ENCODE measurements at places on chromosomes 12 and 14. TPM values are rescaled to one million over a fixed set of nuclear protein-coding genes. Genes with fewer than 3 reads are reported as not detected.

GRCh38 chr14:104467236-104467635 lies 112.3 kb upstream of the C14orf180 start:
- DNase-seq = no peak

- peak; percentile 87 for DNase-seq
Measured at GRCh38 chr12:6372403-6373003, 2.9 kb downstream of the SCNN1A start.

DNA sequence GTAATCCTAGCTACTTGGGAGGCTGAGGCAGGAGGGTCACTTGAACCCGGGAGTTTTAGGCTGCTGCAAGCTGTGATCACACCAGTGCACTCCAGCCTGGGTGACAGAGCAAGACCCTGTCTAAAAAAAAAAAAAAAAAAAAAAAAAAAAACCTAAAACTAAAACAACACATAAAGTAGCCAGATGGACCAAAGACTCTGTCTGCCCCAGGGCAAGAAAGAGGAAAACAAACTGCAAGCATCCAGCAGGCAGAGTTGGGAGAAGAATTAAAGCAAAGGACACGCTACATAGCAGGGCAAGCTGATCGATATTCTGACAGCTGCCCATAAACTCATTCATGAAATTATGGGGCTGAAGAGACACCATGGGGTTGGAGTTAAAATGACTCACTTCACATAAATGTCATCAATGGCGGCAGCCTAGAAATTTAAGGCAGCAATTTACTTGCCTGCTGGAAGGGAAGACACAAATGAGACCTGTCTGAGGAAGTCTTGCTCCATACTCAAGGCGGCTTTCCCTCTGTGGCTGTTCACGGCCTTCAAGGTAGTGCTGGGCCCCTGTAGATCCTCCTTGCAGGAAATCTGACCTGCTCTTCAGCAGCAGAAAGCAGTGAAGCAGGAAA lies 259.1 kb upstream of the FKBP4 start:
- no peak for DNase-seq

Gene GLS2
- total RNA-seq = under 0.01 TPM

GRCh38 chr14:96084796-96085195 lies 45.6 kb downstream of the C14orf132 start:
- DNase-seq = no peak

Gene DDN
- total RNA-seq = under 0.01 TPM

Gene RASSF8
- 50.6 TPM for total RNA-seq

DNA sequence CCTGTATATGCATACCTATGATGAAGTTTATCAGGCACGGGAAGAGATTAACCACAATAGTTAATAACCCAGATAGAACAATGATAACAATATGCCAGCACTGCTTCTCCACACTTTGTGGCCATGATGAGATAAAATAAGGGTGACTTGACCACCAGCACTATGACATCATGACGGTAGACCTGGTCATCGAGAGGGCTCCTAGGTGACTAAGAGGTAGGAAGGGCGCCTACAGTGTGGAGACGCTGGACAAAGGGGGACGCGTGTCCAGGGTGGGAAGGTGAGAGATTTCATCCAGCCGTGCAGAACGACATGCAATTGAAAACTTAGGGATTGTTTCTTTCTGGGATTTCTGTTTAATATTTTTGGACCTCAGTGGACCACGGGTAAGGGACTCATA lies 221.8 kb upstream of the RTL1 start:
- DNase-seq = no peak

GRCh38 chr12:108964371-108965352 lies 56.2 kb downstream of the SVOP start:
- DNase-seq = no peak

Gene THAP2
- total RNA-seq = 6.9 TPM

DNA sequence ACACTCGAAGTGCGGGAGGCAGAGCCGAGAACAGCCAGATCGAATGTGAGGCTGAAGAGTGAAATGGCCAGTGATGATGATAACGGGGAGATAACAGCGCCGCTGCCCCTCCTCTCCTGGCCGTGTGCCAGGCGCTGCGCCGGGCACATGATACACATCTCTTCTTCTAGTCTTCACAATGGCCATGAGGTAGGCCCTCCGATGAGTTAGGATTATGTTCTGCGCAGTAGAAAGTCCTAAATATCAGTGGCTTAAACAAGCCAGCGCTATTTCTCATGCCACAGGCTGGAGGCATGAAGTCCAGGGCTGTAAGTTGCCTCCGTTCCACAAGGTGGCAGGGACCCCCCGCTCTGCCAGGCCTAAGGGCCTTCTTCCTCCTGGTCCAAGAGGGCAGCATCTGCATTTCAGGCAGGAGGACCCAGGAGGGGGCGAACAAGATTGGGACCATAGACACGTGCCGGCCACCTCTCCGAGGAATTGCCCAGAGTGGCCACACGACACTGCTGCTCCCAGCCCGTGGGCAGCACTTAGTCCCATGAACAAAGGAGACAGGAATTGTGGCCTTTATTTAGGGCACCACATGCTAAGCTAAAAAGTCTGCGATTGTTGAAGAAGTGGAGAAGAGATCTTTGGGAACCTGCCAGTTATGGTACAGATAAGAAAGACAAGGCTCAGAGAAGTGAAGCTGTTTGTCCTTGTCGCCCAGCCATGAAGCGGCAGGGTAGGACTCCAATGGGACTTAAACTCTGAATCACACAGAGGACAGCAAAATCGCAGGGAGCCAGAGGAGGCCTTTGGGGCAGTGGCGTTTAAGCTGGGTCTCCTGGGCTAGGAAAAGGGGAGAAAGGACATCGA lies 10.9 kb upstream of the HVCN1 start:
- no peak for DNase-seq

Gene NOPCHAP1
- 12.2 TPM for total RNA-seq

Gene SMCO2
- 0.26 TPM for total RNA-seq

GRCh38 chr12:53975479-53976152 lies 862 bp upstream of the HOTAIR start:
- DNase-seq = no peak

DNA sequence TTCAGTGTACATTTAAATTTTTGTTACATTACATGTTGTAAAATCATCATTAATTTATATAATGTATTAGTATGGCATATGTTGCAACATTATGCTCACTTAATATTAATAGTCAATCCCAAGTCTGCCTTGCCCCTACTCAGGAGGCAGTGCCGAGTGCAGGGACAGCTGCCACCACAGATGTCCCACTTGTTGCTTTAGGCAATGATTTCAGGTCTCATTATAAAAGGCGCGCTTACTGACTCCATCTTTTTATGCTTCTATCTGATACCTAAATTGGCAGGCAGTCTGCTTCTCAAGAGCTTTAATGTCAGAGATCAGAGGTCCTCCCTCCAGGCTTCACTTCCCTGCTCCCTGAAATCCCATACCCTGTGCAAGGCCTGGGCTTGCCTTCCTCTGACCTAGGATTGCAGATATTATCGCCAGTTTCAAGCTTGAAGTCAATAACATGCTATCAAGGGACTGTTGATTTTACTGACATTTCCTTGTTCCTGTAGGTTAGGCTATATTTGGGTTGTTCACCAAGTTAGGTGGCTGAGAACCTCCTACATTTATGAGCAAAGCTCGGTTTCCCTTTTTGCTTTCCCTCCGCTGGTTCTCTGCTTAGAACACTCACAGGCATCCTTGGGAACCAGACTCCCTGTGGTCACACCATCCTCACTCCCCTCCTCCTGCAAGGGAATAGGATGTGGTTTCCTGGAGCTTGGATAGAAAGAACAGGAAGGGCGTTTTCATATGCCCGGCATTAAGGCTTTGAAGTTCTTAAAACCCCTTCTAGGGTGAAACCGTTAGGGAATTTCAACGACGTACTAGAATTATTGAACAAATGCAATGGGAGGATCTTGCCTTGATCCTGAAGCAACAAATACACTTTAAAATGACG lies 208.4 kb upstream of the FKBP4 start:
- DNase-seq = no peak

DNA sequence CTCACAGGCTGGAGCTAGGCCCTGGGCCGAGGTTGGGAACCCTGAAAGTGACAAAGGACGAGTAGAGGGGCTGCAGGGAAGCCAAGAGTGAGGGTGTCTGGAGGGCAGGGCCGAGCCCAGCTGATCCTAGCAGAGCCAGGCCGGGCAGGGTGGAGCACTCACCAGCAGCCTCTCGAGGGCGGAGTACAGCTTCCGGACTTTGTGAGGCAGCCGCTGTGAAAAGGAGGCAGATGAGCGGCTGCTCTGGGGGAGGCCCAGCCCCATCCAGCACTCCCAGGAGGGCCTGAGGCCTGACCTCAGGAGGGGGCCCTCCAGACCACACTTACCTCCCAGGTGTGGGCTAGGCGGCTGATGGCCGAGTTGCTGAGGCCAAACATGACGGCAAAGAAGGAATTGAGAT lies 14.7 kb upstream of the ENDOU start:
- DNase-seq = no peak

DNA sequence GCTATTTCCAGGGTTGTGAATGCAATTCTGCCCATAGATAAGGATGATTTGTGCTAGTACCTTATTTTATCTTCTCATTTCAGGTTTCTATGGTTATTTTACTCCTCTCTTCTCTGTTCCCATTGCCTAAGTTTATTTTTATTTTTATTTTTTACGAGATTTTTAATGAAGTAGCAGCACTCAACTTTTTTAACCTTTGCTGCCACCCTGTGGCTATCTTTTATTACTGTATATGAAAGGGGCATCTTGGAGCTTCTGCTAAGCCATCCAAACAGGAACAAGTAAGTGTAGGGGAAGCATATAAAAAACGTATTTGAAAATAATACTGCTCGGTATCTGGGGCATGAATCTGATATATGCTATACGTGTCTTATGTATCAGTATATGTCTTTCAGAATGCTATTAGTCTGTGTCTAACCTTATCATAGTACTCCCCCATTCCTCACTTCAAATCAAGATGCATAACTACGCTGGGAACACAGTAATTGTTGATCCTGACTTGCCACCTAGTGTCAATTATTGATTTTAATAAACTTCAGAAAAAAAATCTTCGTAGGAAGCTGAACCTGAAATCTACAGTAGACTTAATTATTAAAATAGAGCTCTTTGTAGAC lies 60.3 kb downstream of the KLRG1 start:
- DNase-seq = peak; percentile 21

DNA sequence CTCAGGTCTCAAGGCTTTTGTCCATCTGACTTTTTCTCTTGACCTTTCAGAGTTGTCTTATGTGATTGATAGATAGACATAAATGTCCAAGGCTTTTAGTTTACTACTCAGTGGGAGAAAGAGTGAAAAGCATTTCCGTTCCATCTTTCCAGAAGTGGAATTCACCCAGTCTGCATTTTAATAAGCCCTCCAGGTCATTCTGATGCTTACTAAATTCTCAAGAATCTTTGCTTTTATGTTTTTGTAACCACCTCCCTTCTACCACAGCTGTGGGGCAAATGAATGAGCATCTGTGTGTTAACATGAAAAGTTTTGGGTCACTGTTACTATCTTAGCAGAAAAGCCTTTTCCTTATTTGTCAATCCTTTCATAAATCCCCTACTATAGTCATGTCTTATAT lies 251.4 kb downstream of the LRIG3 start:
- DNase-seq = no peak

Gene AICDA
- not detected for total RNA-seq

- DNase-seq = peak; percentile 72
Measured at GRCh38 chr12:176321-177181, 37.4 kb downstream of the SLC6A12 start.

DNA sequence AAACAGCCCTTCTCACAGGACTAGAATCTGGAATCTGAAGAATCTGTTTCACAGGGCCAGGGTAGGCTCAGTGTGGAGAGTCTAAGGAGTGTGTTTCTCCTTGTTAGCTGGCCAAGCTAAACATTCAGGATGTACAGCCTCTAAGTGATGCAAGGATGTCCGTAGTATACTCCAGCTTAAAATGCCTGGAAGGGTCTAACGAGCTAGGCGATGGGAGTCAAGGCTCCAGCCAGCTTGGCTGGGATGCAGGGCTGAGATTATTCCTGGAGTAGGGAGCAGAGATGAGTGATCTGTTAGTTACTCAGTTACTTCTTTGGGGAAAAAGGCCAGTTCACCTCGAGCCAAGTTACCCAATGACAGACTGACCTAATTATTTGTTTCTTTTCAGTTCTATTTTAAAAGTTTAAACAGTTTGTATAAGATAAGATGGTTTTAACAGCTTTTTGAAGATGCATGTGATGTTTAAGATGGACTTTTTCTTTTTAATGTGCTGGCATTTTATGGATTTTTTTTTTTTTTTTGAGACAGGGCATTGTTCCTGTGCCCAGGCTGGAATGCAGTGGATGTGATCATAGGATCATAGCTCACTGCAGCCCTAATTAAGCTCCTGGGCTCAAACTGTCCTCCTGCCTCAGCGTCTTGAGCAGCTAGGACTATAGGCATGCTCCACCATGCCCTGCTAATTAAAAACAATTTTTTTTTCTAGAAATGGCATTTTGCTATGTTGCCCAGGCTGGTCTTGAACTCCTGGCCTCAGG lies 41.1 kb downstream of the SYNE2 start:
- peak; percentile 94 for DNase-seq

Gene C12orf42
- total RNA-seq = not detected

Gene MFAP5
- 9.0 TPM for total RNA-seq

- DNase-seq = no peak
Measured at GRCh38 chr14:75183225-75183624, 6.8 kb upstream of the TMED10 start.

Gene TMEM132C
- total RNA-seq = under 0.01 TPM

GRCh38 chr12:107474639-107475539 lies 210.7 kb upstream of the PWP1 start:
- DNase-seq = no peak

Gene AQP6
- total RNA-seq = 0.17 TPM

DNA sequence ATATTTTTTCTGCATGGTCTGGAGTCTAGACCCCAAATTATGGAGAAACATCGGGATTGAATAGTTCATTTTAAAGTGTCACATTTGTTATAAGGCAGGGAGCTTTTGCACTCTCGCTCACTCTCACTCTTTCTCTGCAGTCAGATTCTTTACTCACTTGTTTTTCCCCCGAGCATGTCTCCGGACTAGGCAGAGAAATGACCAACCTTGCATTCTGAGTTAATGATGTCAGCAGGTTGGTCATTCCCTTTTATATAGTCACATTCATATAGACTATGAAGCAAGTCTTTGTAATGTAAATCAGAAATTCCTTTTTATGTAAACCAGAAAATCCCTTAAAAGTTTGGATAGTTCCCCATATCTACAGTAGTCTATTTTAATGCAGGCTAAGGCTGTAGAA lies 4.1 kb downstream of the C12orf75 start:
- peak; percentile 83 for DNase-seq

GRCh38 chr12:30304528-30304927 lies 391.1 kb downstream of the IPO8 start:
- no peak for DNase-seq

- DNase-seq = no peak
Measured at GRCh38 chr12:54625598-54625997, 9.1 kb downstream of the LACRT start.

- peak; percentile 58 for DNase-seq
Measured at GRCh38 chr12:2273288-2273687, 220.5 kb downstream of the CACNA1C start.

- no peak for DNase-seq
Measured at GRCh38 chr12:132558042-132558856, 52.1 kb downstream of the LRCOL1 start.

Measured in fibroblast of lung (primary cell).